Umbilical cord (tissue), 2 donors: ENCODE measurements at places on chromosomes 5 and 9. TPM values are rescaled to one million over a fixed set of nuclear protein-coding genes. Genes with fewer than 3 reads are reported as not detected.

Gene TCF7
- 0.96 TPM for total RNA-seq

DNA sequence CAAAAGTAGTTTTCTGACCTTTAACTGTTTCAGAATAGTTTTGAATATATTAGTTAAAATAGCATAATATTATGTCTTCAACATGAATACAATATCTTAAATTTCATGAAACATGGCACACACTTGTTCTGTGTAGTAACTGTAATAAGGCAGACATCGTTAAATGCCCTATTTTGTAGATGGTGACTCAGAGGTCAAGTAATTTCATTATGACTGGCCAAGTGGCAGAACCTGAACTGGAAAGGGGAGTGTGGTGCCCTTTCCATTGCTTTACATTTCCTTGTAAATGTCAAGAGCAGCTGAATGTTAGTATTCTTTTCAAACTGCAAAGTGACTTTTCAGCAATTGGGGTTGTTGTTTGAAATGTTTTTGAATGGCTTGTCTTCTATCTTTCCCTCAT, 201.2 kb upstream of the CDKN2B start:
- DNase-seq = no peak

Gene TBC1D9B
- total RNA-seq = 71.0 TPM

DNA sequence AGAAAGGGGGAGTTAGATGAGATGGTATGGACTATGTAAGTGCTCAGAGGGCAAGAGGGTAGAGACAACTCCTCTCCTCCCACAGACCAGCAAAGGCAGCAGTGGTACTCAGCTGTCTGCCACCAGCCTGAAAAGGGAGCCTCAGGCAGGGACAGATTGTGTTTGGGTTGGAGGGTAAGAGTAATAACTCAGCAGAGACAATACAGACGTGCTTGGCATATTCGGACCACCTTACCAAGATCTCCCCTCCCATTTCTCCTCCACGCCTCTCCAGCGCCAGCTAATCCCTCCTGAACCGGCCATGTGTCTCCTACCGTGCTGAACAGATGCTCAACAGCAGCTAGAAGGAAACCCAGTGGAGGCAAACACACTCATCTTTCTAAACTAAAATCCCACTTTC, 180.8 kb downstream of the ASTN2 start:
- no peak for DNase-seq

Gene TMEM215
- total RNA-seq = 3.1 TPM

DNA sequence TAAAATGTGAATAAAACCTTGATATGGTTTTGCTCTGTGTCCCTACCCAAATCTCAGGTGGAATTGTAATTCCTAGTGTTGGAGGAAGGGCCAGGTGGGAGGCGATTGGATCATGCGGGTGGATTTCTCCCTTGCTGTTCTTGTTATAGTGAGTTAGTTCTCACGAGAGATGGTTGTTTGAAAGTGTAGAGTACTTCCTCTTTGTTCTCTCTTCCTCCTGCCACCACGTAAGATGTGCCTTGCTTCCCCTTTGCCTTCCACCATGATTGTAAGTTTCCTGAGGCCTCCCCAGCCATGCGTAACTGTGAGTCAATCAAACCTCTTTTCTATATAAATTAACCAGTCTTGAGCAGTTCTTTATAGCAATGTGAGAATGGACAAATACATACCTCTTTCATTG, 34.9 kb downstream of the TARS1 start:
- no peak for DNase-seq

GRCh38 chr5:9351546-9351945, 194.3 kb downstream of the SEMA5A start:
- no peak for DNase-seq

GRCh38 chr9:137544176-137544760, 5.9 kb downstream of the PNPLA7 start:
- DNase-seq = peak; percentile 59

DNA sequence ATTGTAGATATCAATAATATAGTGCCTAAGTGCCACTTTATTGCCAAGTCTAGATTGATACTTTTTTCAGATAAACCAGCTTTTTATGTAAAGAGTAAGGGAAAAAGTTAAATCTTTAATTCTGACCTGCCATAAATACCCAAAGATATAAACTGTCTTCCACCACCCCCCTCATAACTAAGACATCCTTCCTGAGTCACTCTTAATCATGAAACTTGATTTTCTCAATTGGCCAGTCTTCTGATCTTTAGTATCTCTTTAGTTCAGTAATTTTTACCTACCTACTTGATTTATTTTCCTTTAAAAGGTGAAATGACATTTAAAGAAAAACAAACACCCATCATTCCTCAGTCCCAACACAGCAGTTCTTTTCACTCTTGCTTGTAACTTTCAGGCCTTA, 21.8 kb downstream of the C5orf22 start:
- DNase-seq = no peak

Gene PCA3
- 8.4 TPM for total RNA-seq

Gene ORM2
- not detected for total RNA-seq

Gene ANKDD1B
- total RNA-seq = 6.0 TPM

Gene SEC61B
- total RNA-seq = 37.1 TPM

- DNase-seq = peak; percentile 86
These were observed 56.7 kb upstream of the CLINT1 start for GRCh38 chr5:157915638-157916037.

DNA sequence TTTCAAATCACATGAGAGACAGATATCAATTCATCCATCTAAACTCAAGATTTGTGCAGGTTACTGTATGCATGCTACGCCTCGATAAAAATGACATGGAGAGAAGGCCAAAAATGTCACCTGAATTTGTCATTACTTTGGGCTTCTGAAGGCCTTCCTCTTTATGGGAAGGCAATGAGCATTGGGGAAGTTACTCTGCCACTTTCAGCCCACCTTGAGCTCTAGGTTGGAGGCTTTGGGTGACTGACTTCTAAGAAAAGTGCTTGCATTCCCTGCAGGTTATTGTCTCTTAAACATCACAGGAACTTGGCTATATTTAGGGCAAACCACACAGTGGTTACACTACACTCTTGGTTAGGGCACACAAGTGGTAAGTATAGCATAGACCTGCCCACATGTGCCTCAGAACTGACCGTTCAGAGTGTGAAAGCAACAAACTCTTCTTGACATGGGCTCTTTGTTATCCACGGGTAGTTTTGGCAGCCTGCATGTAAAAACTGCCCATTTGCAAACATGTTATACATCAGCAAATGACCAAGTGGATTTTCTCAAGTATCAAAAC, 169.5 kb downstream of the ZNF608 start:
- DNase-seq = no peak

GRCh38 chr9:107881626-107882300, 392.2 kb upstream of the KLF4 start:
- no peak for DNase-seq

Gene PDE6A
- total RNA-seq = 5.3 TPM

Gene APBA1
- total RNA-seq = 20.9 TPM

- DNase-seq = no peak
These were observed 134.0 kb downstream of the GCNT1 start for GRCh38 chr9:76592974-76593347.

Gene KCNV2
- 1.4 TPM for total RNA-seq

Gene MELK
- 12.0 TPM for total RNA-seq

Gene WNK2
- total RNA-seq = 10.4 TPM

Gene LCN2
- not detected for total RNA-seq

DNA sequence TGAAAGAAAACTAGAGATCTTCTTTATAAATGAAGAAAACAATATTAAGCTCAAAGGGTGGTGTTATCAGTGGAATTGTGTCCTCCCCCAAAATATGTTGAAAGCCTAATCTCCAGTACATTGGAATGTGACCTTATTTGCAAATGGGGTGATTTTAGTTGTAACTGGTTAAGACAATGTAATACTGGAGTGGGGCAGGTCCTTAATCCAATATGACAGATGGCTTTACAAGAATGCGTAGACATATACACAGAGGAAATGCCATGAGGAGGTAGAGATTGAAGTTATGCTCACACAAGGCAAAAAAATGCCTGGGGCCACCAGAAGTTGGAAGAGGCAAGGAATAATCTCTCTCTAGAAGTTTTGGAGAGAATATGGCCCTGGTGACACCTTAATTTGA, 13.7 kb upstream of the TRIM32 start:
- DNase-seq = no peak

Gene PCDHB8
- total RNA-seq = 0.72 TPM

Gene ITK
- total RNA-seq = 14.7 TPM

DNA sequence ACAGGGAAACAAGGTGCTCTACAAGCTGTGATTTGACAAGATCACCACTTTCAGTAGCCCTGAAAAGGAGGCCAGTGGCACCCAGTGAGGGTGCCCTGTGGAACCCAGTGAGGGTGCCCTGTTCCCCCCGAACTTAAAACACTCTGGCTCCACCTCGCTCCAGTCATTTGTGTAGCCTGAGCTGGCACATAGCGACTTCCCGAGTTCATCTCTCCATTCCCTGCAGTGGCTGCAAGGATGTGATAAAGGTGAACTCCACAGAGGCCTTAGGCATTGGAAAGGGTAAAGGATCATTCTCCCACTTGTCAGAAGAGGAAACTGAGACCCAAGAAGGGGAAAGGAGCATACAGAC, 21.9 kb upstream of the ANXA6 start:
- DNase-seq = no peak

Gene PKD2L2
- total RNA-seq = 2.4 TPM

- no peak for DNase-seq
These were observed 159.5 kb upstream of the CHD1 start for GRCh38 chr5:99088309-99088708.

Gene SPINK13
- total RNA-seq = not detected

DNA sequence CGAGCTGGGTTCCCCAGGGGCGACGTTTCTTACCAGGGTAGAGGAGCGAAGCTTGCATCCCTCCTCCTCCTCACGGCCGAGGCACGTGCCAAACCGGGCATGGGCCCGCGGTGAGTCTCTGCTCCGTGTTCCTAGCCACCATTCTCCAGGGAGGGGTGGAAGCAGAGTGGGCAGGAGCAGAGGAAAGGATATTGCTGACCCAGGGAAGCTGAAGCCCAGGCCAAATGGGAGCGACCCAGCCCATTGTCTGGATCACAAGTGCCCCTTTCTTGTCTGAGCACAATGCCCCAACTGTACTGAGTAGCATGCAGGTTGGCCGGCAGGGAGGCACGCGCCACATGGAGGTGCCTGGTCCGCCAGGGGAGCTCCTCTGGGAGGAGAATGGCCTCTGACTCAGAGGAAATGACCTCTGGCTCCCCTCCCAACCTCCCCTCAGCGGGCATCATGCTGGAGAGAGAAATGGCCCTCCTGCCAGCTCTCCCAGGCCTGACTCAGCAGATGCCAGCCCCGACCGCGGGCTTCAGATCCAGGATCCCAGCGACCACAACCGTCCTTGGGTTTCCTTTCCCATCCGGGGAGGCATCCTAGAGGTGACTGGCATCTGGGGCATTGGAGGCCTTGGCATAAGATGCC, 1.1 kb downstream of the PRR7 start:
- peak; percentile 26 for DNase-seq

Gene ASPN
- 132 TPM for total RNA-seq

Gene TAS2R1
- total RNA-seq = 0.72 TPM

Gene PCDHGA8
- 3.9 TPM for total RNA-seq

DNA sequence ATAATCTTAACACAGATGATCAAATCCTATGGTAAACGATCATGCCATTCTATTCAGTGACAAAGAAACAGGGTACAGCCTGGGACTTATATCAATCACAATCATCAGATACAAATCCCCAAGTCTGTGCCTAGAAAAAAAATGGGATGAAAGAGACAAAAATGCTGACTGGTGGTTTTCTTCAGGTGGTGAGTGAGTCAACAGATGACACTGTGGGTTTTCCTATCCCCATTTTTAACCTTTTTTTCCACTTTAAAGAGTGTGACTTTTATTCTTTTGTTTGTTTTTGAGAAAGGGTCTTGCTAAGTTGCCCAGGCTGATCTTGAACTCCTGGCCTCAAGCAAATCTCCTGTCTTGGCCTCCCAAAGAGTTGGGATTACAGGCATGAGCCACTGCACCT, 3.2 kb downstream of the CIZ1 start:
- DNase-seq = no peak

DNA sequence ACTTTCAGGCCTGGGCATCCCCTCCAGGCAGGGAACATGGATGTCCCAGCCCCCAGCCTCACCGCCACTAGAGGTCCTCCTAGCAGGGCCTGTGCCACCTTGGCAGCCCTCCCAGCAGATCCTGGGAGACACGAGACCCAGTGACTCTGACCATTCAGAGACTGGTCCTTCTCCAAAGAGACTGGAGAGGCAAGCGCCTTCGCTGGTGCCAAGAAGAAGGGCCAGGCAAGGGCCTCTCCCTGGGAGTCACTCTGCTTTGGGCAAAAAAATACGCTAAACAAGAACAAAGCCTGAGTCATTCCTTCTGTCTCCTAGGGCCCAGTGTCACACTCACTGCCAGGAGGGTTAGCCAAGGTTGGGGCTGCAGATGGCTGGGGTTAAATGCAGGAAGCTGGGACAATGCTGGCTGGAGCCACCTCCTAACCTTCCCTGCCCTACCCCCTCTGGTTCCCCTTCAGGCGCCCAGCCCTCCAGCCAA, 35.3 kb upstream of the SMIM23 start:
- DNase-seq = no peak

Gene GZMA
- total RNA-seq = 0.96 TPM

DNA sequence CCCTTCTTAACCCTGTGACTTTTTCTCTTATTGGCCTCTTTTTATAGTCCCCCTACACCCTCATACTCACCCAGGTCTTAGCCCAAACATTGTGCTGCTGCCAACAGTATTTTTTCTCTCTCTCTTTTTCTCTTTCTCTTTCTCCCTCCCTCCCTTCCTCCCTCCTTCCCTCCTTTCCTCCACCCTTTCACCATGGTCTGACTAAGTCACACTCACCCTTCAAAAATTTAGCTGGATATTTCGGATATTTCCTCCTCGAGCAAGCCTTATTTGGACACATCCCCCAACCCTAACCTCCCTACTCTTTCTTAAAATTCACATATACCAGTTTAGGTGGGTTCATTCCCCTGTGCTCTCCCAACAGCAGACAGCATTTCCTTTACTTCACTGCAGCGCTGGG, 64.7 kb downstream of the FGF1 start:
- no peak for DNase-seq

Gene CAST
- total RNA-seq = 158 TPM

- DNase-seq = no peak
These were observed 445.6 kb downstream of the MAT2B start for GRCh38 chr5:163951069-163951468.

Gene SNCB
- not detected for total RNA-seq
